ENCODE measurements at places on chromosomes 7 and 10.

DNA sequence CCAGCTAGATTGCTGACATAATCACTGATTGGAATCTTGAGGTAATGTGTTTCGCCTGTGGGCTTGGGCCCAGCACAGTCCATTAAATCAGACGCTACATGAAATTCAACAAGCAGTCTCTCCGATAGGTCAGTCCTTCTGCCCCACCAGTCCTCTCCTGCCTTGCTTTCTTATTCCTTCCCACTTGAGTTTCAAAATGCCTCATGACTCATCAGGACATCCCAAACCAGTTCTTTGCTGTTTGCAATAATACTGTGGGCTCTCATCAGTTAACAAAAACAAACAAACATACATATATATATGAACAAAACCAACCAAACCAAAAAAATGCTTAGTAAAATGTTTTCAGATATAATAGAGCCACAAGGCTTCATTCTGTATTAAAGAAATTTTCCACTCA lies 599.0 kb downstream of the SORCS1 start:
- no peak for DNase-seq

DNA sequence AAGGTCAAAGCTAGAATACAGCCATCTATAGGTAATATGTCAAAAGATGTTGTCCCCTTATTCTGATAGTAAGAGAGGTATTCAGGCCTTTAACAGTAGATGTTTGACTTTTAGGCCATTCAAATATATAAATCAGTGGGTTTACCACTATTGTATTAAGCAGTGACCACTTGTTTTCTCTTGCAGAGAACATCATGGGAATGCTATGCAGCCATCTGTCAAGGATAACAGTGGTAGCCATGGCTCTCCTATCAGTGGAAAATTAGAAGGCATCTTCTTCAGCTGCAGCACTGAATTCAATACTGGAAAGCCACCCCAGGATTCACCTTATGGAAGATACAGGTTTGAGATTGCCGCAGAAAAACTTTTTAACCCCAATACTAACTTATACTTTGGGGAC lies 68.4 kb downstream of the PHYHIPL start:
- no peak for DNase-seq

DNA sequence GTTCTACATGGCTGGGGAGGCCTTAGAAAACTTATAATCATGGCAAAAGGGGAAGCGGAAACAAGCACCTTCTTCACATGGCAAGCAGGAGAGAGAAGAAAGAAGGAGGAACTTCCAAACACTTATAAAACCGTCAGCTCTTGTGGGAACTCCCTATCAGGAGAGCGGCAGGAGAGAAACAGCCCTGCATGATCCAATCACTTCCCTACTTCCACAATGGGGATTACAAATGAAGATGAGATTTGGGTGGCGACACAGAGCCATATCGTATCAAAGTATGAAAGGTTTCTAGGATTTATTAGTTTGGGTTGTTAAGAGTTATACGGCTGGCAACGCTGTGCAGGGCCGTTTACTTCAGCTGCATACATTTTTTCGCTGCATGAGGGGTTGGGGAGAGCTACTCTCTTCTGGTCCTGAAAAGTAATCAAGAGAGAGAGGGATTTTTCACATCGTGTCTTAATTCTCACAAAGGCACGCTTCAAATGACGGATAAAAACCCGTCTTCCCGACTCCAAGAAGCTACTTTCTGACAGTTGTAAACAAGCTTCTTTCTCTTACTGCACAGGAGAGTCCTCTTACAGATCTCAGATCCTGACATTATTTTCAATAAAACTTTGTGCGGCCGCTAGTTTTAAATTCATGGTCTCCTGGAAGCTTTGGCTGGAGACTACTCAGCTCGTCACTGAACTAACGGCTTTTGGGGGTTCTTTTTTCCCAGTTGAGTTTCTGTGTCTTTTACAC lies 751 bp upstream of the GTPBP10 start:
- peak; percentile 67 for DNase-seq

DNA sequence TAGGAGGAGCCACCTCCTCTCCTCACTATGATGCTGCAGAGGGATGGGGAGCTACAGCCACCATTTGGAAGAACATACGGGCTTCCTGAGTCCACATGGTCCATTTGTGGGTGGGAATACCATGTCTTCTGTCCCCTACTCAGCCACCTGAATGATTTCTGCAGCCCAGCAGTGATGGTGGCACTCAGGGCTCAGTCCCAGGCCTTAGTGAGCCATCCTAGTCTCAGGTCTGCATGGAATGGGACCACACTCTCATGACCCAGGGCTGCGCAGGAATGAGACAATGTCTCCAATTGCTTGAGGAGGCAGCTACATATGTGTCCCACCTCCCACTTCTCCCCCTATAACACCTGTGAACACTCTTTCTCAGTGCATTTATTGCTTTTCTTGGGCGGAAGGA lies 4.8 kb downstream of the SFTPA1 start:
- DNase-seq: no peak

GRCh38 chr10:32349199-32349585 lies 2.2 kb upstream of the EPC1 start:
- no peak for DNase-seq

DNA sequence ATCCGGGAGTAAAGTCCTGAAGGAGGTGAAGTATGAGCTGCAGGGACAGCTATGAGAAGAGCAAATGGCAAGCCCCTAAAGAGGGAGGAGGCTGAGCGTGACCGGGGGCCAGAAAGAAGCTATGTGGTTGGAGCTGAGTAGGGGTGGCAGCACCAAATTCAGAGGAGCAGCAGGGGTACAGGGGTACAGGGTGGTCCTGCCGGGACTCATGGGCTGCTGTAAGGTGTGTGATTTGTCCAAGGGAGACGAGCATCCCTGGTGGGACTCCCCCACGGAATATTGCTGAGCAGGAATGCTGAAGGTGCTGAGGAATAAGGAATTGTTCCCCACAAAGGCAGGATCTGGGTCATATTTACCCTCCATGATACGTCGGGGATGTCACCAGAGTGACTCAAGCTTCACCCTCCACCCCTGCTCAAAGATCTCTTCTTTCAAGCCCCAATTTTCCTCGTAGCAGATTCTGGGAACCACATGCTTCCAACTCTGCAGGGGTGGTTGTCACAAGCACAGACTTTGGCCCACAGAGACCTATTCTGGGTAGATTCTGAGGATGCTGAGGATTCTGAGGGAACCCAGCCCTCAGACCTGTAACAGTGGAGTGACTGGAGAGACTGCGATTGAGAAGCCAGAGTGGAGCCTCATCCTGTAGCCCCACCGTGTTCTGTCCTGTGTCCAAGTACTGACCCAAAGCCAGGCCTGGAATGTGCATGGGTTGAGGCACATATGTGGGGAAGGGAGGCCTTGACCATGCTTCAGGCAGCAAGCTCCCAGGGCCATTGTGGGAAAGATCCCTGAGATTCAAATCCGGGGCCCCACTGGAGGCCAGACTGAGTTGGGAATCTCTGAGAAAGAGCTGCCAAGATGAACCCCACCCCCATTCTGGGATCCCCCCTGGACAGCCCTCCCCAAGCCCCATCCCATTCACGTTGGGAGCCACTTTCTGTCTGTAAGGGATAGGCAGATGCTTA lies 4.2 kb downstream of the SFTPD start:
- no peak for DNase-seq

GRCh38 chr7:81231301-81231838 lies 312.5 kb upstream of the SEMA3C start:
- no peak for DNase-seq

- peak; percentile 35 for DNase-seq
Observed at GRCh38 chr10:113322843-113323242, 230.0 kb upstream of the HABP2 start.

DNA sequence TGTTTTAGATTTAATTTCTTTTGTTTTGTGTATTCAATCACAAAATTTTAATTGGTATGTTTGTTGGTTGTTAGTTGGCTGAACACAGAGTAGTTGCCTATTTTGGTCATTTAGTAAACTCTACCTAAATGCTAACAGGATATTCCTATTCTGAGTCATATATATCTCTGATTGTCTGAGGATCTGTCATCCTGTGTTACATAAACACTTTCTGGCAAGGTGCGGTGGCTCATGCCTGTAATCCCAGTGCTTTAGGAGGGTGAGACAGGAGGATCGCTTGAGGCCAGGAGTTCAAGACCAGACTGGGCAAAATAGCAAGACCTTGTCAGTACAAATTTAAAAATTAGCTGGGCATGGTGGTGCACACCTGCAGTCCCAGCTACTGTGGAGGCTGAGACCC lies 178.6 kb downstream of the PLCE1 start:
- DNase-seq: no peak

DNA sequence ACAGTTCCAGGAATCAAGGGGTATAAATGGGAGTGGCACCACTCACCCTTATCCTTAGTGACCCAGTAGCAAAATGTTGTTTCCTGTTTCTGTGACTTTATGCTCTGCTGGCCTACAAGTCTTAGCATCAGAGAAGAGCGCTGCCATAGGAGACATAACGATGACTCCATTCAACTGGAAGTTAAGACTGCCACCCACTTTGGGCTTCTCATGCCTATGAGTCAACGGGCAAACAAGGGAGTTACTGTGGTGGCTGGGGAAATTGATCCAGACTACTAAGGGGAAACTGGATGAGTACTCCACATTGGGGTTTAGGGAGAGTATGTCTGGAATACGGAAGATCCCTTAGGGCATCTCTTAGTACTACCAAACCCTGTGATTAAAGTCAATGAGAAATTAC lies 40.6 kb upstream of the PIK3CG start:
- no peak for DNase-seq

DNA sequence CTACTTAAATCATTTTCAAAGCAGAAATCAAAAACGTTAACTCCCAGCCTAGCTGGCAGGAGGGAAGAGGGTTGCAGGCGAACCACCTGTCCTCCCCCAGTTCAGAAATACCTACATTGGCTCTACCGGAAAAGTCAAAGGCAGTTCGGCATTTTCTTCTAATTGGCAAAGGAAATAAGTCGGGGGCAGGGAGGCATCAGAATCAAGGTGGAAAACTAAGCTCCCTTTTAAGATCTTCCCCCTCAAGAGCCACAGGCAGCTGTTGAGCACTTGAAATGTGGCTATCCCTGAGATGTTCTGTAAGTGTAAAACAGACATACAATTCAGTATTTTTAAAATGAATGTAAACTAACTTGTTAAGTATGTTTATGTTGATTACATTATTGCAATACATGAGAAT lies 957 bp upstream of the ELMO1 start:
- DNase-seq: no peak

- DNase-seq: no peak
Observed at GRCh38 chr7:14834456-14834855, 68.1 kb downstream of the DGKB start.

DNA sequence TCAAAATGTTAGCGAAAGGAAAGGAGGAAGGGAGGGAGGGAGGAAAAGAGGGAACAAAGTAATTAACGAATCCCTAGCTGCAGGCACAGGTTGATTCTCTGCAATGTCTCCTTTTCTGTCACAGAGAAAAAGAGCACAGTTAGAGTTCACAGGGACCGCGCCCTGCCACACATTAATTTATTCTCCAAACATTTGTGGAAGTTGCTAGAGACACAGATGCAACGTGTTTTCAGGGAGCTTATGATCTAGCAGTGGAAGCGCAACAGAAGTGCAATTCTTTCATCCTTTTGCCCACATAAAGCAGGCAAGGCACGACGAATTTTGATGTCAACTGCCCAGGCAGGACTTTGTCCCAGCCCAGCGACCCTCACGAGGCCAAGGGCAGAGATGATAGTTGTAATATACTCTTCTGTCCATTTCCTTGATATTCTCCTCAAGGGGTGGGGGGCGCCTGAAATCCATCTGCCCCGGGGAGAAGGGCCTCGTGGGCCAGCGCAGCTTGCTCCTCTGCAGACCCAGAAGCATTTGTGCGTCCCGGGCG lies 101.7 kb upstream of the ZNF438 start:
- DNase-seq: no peak

DNA sequence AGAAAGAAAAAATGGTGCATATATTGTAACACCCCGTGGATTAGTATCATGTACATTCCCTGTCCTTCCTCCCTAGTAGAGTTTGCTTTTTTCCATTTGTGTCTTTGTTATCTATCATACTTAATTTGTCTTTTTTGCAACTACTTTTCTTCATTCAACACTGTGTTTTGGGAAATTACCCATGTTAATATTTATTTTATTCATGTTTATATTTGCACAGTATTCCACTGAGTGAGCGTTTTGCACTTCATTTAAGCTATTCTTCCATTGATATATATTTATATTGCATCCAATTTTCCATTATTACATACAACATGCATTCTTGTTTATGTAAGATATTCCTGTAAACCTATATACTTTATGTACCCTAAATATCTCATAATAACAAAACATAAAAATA lies 57.6 kb upstream of the FAM171A1 start:
- DNase-seq: no peak

DNA sequence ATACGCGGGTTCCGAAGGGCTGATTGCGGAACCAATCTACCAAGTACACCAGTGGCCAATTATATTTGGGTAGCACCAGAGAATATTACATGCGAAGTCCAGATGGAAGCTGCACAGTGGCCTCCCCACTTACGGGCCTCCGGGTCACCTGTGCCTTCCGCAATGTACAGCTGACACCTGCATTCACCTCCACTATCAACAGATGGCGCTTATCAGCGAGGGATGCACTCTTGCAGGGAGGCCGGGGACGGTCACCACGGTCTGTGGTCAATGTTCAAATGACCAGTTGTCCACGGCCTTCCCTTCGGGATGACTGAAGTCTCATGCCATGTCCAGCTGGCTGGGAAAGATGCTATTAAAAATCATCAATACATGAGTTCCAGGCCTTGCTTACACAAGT lies 47.6 kb downstream of the SLIT1 start:
- no peak for DNase-seq

DNA sequence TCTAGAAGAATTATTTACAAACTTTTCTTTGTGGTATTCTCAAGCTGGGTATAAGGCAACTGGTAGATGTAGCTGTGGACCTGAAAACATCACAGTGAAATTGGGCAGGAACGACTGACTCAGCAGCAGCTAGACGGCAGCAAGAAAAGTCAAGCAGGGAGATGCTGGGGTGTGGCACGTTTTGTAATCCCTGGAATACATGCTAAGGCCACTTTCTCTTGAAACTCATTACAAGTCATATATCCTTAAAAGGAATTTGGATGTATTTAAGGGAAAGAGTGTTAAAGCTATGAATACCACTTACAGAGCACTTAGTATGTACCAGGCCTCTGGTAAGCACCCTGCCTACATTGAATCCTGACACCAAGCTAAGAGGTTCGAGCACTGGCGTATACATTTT lies 17.4 kb downstream of the BEND7 start:
- no peak for DNase-seq

- peak; percentile 61 for DNase-seq
Observed at GRCh38 chr7:49001610-49002033, 77.3 kb downstream of the CDC14C start.

- DNase-seq: no peak
Observed at GRCh38 chr7:98651760-98652159, 34.7 kb downstream of the NPTX2 start.

- DNase-seq: no peak
Observed at GRCh38 chr10:24920907-24921881, 31.2 kb downstream of the PRTFDC1 start.

GRCh38 chr7:98831641-98832221 lies 38.1 kb downstream of the TMEM130 start:
- DNase-seq: no peak

DNA sequence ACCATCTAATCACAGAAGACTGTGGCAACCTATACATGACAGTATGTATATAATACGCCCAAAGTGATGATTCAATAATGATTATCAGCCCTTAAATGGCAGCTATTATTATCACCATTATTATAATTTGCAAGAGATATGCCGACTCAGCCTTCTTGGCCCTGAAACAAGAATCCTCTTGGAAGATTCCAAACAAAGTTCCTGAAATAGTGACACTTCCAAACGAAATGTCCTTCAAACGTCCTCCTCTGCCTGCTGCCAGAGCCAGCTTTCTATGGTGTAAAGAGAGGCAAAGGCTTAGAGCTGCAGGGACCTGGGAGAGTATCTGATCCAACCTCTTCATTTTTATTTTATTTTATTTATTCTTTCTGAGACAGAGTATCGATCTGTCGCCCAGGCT lies 36.0 kb downstream of the NRAP start:
- no peak for DNase-seq

Measured in HL-60 (cell line).